ENCODE measurements at places on chromosomes 12 and 14.

DNA sequence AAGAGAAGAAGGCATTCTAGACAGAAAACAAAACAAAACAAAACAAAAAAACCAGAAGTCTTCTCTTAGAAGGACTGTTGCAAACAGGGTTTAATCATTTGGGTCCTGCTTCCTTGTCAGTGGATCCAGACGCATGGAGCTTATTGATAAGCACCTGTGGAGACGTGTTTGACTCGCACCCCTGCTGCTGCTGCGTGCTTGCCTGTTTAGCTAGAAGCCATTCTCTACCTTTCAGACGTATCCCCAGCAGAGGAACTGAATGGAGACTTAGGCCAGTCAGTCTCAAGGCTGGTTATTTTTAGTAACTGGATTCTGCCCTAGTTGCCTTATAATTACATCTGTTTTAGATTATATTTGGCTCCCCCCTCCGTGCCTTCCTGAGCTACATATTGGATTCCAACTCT, 186.1 kb upstream of the EEA1 start:
- DNase-seq = peak; percentile 70

- DNase-seq = no peak
These were observed 1.7 kb upstream of the PALS1 start for GRCh38 chr14:67239582-67239981.

GRCh38 chr14:102075155-102075554, 11.7 kb downstream of the HSP90AA1 start:
- DNase-seq = no peak

DNA sequence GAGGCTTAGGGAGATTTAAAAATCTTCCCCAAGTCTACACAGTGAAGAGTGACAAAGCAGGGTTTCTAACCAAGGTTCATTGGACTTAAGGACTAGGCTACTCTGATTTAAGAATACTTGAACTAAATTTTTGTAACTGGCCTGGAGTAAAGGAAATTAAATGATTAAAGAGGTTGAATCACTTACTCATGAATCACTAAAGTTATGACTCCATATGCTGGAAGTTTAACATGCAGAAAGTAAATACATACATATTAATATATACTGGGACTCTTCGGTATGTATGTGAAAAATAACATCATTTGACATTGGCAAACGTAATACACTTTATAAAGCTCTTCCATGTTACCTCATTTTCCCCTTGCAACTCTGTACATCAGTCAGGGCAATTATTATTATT, 322.9 kb downstream of the KCNH5 start:
- DNase-seq = no peak

GRCh38 chr12:51185171-51185717, 12.3 kb upstream of the TFCP2 start:
- no peak for DNase-seq

All from AG10803 (cell line).